Activated B cell treated with CpG ODN at 0.5 μM for 24 hours (primary cell): ENCODE measurements at places on chromosomes 6 and 20. TPM values are rescaled to one million over a fixed set of nuclear protein-coding genes. Genes with fewer than 3 reads are reported as not detected.

The COL9A3 gene
- 33.2 and 37.6 TPM in 2 replicates for total RNA-seq

- no peaks in the 10 kb centered on the region for H3K36me3 ChIP-seq
- H3K4me3 ChIP-seq, result no peak overlapping the region
- no peak overlapping the region for H3K27ac ChIP-seq
Measured at GRCh38 chr6:127946388-127946787, 45.5 kb upstream of the THEMIS start.

DNA sequence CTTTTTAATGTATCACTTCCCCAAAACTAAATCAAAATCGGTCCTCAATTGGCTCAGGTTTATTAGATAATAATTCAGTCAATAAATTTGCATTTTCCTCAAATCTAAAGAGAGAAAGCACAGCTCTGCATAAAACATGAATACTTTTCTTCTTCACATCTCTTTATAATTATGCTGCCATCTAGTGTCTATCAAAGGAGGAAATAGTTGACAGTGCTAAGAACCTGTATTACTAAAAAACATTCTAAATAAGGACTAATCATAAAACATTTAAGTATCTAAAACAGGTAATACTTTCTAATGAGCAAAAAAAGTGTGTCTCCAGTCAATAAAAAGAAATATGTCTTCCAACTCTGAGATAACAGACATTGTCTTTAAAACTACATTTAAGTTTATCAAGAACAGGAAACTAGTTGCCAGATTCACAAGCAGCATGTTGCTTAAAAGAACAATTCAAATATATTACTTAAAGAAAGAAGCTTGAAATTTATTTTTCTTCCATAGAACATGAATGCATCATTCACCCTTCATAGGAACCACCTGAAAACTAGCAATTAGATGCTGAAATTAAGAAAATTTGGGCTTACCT is 56.5 kb upstream of the DST start:
- no peak overlapping the region for H3K4me3 ChIP-seq
- no peak overlapping the region for H3K27ac ChIP-seq
- H3K36me3 ChIP-seq, result no peaks in the 10 kb centered on the region
- H3K4me1 ChIP-seq, result no peaks in the 10 kb centered on the region
- no peaks in the 10 kb centered on the region for H3K27me3 ChIP-seq

- no peak overlapping the region for H3K4me3 ChIP-seq
- no peak overlapping the region for H3K27ac ChIP-seq
- no peaks in the 10 kb centered on the region for H3K4me1 ChIP-seq
- H3K36me3 ChIP-seq, result no peaks in the 10 kb centered on the region
- DNase-seq, result no peak
Measured at GRCh38 chr20:60812561-60812960, 439.5 kb upstream of the CDH4 start.

- H3K36me3 ChIP-seq, result no peaks in the 10 kb centered on the region
- H3K4me3 ChIP-seq, result no peak overlapping the region
- peaks cover 15% of the 10 kb centered on the region for H3K27me3 ChIP-seq
Measured at GRCh38 chr6:35781290-35781689, 471 bp downstream of the CLPSL1 start.
